ENCODE measurements at places on chromosomes 6 and 20.

- H3K4me1 ChIP-seq, result peaks cover 11% of the 10 kb centered on the region
- peaks cover 2% of the 10 kb centered on the region for H3K27me3 ChIP-seq
- DNase-seq, result no peak
- H3K36me3 ChIP-seq, result peaks cover 12% of the 10 kb centered on the region
Measured at GRCh38 chr20:49630396-49630951, 62.5 kb upstream of the PTGIS start.

- H3K4me1 ChIP-seq, result peaks cover 20% of the 10 kb centered on the region
- no peak overlapping the region for H3K4me3 ChIP-seq
- peaks cover 13% of the 10 kb centered on the region for H3K27me3 ChIP-seq
Measured at GRCh38 chr20:25239387-25240370, 8.2 kb upstream of the PYGB start.

DNA sequence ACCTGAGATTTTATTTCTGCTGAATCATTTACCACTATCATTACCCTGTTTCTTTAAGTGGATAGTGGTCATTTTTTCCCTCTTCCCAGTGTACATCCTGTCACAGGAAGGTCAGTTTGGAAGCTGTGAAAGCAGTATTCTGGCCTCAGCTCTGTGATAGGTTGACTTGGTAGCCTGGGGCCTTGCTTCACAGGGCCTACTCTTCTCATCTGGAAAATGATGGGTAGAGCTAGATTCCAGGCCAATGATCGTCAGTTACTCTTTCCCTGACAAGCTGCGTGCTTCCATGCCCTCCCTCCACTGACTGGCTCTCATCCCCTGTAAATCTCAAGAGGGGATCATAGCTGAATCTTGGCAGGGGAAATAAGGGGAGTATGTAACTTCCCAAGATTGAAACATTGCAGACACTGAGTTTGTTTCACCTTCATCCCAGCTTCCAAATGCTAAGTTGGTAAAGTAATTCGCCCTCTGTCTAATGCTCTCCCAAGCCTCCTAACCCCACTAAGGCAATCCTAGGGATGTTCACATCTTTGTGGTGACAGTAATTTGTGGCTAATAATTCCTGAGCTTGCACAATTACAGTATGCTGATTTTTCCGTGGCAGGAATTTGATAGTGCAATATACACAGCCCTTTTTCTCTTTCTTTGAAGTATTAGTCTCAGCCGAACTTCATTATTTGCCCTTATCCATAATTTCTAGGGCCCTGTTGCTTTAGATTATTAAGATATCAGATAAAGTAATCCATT is 51.2 kb downstream of the VAPB start:
- no peak for DNase-seq
- H3K27ac ChIP-seq, result no peak overlapping the region
- H3K36me3 ChIP-seq, result peaks cover 59% of the 10 kb centered on the region
- no peak overlapping the region for H3K4me3 ChIP-seq
- H3K4me1 ChIP-seq, result peaks cover 17% of the 10 kb centered on the region
- no peaks in the 10 kb centered on the region for H3K27me3 ChIP-seq

DNA sequence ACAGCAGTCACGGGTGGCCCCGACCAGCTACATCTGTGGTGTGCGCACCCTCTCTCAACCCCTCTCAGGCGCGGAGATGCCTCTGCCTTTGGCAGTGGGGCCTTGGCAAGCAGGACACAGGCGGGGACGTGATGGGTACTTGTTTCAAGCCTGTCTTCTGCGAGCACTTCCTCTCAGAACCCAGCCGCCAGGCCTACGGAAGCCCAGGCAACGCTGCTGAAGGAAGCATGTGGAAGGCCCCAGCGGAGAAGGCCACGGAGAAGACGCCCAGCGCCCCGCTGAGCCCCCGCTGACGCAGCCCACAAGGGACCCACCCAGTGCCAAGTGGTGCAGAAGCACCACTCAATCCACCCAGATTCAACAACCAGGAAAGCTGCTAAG is 13.0 kb downstream of the SERPINB6 start:
- H3K36me3 ChIP-seq, result no peaks in the 10 kb centered on the region
- DNase-seq, result peak; percentile 15
- H3K27me3 ChIP-seq, result no peaks in the 10 kb centered on the region
- H3K4me3 ChIP-seq, result no peak overlapping the region
- H3K4me1 ChIP-seq, result no peaks in the 10 kb centered on the region
- no peak overlapping the region for H3K27ac ChIP-seq
